ENCODE measurements at places on chromosomes 1 and 21.

GRCh38 chr1:246681900-246682895 lies 42.0 kb upstream of the SCCPDH start:
- DNase-seq: no peak

DNA sequence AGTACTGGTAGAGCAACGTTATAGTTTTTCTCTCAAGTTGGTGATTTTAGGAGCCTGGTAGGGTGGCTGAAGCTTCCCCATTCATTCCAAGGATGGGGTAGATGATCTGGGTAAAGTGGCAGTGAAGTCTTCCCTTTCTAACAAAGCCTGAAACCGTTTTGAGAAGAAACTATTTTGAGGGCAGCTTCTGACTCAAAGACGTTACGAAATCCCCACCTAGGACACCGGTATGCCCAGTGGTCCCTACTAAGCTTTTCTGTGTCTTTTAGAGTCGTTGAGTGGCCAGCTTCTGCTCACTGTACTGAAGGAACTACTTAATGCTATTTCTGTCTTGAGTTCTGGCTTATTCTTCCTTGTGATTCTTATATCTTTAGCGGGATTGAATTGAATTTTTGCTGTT lies 1.4 kb downstream of the WDTC1 start:
- no peak for DNase-seq

- DNase-seq: no peak
Observed at GRCh38 chr1:198747127-198747526, 108.3 kb downstream of the PTPRC start.

DNA sequence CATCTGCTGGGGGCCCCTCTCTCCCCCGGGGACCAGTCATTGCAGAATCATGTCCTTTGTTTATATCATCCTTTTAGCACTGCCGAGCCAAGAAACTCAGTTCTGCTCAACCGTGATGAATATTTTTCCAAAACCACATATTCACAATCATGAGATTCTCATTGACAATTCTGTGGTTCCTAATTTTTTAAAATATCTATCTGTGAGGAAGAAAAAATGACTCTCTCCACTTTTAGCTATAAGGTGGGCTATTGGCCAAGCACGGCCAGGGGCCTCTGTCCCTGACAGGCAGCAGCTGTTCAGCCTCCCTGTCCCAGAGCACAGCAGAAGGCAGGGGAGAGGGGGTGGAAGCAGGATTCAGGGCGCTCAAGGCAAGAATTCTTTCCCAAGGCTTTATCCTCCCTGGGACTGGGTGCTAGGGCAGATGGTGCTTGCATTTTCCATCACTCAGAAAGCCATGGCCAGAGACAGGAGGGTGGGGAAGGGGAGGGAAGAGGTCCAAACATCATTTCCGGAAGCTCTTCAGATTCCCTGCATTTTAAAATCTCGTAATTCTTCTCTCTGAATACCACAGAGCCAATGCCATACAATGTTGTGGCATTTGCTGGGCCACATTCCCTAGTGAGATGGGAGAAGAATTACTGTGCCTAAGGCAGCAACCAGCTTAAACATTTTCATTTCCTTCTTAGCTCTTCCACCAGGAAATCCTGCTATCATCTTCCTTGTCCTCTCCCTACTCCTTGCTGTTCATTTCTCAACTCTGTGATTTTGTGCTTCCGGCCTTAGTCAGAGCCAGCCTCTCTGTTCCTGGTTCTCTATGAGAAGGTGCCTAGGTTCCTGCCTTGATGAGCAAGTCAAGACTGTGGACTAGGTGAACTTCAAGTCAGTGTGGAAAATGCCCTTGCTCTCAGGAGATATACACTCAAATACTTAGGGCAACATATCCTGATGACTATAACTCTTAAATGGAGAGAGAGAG lies 60.3 kb downstream of the KCNJ6 start:
- no peak for DNase-seq

- no peak for DNase-seq
Observed at GRCh38 chr1:7680207-7680954, 90.7 kb upstream of the VAMP3 start.

DNA sequence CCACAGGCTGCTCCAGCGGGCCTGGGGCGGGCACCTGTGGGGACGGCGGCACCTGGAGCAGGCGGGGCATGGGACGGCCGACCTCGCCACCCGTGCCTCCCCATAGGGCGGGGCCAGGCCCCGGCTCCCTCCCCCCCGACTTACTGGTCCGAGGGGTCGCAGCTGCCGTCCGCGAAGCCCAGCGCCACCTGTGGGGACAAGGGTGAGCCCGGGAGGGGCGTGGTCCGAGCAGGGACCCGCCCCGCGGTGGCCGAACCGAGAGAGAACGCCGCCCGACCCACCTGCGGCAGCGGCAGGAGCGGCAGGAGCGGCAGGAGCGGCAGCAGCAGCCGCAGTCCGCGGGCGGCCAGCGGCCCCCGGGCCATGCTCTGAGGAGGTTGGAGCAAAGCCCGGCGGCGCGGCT lies at the start of gene TMEM52:
Gene TMEM52 (minus strand): TSS at position 379 of the 403 bp plus-strand sequence. CDS start 14 bp downstream, at position 365.
- DNase-seq: peak; percentile 47

DNA sequence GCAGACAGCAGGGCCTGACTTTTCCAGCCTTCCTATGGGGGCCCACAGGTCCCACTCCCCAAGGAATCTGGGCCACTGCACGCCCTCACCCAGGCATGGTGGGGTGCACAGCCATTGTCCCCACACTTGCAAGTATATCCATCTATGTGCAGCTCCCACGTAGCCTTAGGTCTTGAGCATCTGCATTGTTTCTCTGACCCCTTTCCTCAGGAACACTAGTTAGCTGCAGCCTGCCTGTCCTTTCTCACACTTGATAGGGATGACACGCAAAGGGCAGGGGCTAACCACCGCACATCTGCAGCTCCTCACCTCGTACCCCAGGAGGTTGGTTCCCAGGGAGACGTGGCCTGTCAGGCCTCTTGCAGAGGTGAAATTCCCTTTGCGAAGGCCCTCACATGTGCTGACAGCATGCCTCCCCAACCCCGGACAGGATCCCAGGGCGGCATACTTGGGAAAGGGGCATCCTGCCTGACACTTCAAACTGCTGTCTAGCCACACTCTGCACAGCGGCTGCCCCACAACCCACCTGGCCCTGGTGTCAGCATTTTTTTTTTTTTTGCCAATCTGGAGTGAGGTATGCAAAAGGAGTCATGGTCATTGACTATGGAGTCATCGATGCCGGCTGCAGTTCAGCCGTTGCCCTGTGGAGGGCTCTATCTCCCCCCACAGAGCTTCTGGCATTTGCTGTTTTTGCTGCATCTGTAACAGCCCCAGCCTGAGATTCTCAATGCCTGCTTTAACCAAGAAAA lies 5.0 kb downstream of the JMJD4 start:
- no peak for DNase-seq

GRCh38 chr1:24506691-24507381 lies 4.2 kb downstream of the RCAN3 start:
- no peak for DNase-seq

DNA sequence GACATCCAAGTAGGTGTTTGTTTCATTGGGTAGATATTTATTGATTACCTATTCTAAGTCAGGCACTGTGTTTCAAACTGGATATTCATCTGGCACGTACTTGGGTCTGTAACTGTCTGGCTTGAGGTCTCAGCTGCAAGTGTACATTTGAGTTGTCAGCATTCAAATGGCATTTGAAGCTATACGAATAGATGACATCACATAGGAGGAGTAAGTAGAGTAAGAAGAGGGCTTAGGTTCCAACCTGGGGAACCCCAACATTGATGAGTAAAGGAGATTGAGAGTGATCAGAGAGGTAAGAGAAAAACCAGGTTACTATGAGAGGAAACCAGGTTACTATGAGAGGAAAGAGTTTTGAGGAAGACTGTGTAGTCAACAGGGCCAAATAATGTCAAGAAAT lies 30.7 kb downstream of the ZNF684 start:
- no peak for DNase-seq

- no peak for DNase-seq
Observed at GRCh38 chr1:34342334-34342733, 165.6 kb downstream of the C1orf94 start.

GRCh38 chr1:14254251-14254650 lies 344.2 kb upstream of the KAZN start:
- DNase-seq: no peak

Data from activated naive CD4-positive, alpha-beta T cell (primary cell).